ENCODE measurements at places on chromosomes 5 and 9. TPM values are rescaled to one million over a fixed set of nuclear protein-coding genes. Genes with fewer than 3 reads are reported as not detected.

The SPINK5 gene
- total RNA-seq = not detected

The ZFAND5 gene
- total RNA-seq = 98.8 TPM

The PCDHB2 gene
- not detected for total RNA-seq

The GABRA6 gene
- total RNA-seq = not detected

The PCDHA9 gene
- total RNA-seq = not detected

The GABRP gene
- total RNA-seq = not detected

The PCDHA8 gene
- total RNA-seq = not detected

The PCDHGC3 gene
- 0.15 TPM for total RNA-seq

The SPINK4 gene
- not detected for total RNA-seq

The PCDHGA7 gene
- total RNA-seq = 0.09 TPM

The FCHO2 gene
- total RNA-seq = 4.2 TPM

The RNF145 gene
- total RNA-seq = 80.0 TPM

The TAS2R1 gene
- total RNA-seq = not detected

The RASEF gene
- total RNA-seq = not detected

The CSNK1G3 gene
- 48.3 TPM for total RNA-seq

The ADGRD2 gene
- total RNA-seq = not detected

Measured in CD8-positive, alpha-beta memory T cell (primary cell).